EL (cell line): ENCODE measurements at places on chromosomes 5 and 9.

GRCh38 chr9:24738421-24738961, 192.8 kb upstream of the IZUMO3 start:
- DNase-seq, result no peak

DNA sequence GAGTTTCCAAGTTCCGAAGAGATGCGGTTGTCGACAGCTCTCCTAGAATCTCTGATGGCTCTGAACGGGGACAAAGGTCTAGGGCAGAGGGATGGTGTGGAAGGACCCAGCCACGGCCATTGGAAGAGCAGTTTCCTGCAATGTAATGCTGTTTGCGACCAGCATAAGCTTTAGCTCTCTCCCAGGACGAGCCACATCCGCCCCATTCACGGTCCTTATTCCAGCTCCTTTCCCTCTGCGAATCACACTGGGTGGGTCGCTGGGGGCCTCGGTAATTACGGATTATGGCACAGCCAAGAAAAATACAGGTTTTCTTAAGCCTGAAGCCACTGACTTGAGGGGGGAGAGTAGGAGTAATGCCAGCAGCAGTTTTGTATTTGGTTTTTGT, 22.7 kb downstream of the ANXA2R start:
- DNase-seq, result peak; percentile 51

GRCh38 chr9:134488331-134489280, 153.0 kb upstream of the COL5A1 start:
- DNase-seq, result peak; percentile 66

DNA sequence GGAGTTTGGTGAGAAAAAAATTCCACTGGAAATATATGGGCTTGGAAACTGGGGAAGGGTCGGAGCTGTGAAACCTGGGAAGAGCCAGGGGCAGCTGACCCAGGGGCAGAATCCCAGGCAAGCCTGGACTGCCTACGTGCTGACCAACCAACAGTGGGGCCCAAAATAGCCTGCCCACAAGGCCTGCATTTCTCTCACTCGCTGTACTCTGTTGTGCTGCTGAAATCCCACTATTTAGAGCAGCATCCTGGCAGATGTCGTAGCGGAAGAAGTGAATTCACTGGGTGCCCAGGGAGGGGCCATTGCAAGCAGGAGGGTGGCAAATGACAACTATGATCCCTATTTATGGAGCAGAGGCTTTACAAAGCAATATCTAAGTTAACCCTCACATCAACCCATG, 9.5 kb downstream of the GDNF start:
- no peak for DNase-seq

GRCh38 chr9:124375726-124376125, 39.5 kb downstream of the PSMB7 start:
- DNase-seq, result no peak

DNA sequence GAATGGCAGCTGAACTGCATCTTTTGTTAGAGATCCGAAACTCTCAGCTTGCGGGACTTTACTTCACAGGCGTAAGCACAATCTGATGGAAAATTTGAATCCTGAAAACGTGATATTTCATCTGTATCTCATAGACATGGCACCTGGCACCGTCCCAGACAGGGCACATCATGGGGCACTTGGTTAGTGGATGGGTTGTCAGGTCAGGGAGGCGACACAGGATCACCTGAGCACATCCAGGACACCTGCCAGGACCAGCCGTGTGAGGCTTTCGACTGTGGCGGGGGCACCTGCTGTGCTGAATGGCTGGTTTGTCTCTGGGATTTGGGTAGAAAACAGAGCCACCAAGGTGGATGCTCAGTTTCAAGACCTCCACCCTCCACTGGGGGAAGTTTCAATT, 11.3 kb upstream of the ZFP62 start:
- no peak for DNase-seq

GRCh38 chr5:139749242-139749641, 46.4 kb upstream of the PSD2 start:
- DNase-seq, result no peak

DNA sequence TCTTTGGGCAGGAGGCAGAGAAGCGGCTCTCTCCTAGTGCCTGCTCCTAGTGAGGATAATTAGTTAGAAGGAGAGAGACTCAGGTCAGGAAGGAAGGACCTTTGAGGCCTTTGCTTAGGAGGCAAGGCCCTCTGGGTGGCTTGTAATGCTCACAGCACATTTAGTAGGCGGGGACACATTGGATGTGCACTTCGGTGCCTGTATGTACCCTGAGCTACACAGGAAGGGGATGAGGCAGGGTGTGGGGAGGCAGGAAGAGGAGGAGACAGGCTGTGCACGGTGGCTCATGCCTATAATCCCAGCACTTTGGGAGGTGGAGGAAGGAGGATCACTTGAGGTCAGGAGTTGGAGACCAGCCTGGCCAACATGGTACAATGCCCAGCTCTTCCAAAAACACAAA, 7.2 kb upstream of the LCN2 start:
- DNase-seq, result no peak

GRCh38 chr5:120415985-120416384, 48.1 kb upstream of the PRR16 start:
- DNase-seq, result peak; percentile 37

DNA sequence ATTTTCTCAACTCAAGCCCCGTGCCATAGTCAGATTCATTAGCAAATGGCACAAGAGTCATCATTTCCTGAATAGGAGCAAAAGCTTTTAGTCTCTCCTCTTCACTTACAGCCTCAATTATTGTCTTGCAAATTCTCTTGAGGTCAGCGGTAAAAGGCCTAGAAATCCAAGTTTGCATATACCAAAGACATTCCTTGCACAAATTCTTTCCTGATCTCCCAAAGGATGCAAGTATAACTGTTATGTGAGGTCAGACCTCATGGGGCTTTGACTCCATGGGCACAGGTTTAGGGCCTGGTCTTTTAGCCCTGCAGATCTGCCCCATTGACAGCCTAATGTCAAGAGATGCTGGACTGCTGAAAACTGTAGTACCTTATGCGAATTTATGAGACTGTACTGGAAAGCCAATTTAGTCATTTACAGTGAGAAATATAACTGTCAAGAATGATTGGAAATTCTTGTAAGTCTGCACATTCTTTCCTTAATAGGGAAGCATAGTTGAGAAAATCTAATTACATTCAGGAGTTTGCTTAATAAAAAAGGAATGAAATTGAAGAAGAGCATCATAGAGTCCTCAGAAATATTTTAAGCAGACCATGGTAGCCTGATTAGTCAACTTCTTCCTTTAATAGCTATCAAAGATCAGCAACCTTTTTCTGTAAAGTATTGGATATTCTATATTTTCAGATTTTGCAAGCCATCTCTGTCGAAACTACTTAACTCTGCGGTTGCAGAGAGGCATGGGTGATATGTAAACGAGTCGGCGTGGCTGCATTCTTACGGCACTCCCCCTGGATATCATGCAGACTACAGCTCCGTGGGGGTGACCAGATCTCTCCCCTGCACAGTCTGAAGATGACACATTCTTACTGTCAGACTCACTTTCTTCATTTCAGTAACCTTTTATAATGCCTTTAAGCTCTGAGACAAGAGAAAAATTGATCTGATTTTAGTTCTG, 45.2 kb downstream of the GCNT4 start:
- peak; percentile 77 for DNase-seq

DNA sequence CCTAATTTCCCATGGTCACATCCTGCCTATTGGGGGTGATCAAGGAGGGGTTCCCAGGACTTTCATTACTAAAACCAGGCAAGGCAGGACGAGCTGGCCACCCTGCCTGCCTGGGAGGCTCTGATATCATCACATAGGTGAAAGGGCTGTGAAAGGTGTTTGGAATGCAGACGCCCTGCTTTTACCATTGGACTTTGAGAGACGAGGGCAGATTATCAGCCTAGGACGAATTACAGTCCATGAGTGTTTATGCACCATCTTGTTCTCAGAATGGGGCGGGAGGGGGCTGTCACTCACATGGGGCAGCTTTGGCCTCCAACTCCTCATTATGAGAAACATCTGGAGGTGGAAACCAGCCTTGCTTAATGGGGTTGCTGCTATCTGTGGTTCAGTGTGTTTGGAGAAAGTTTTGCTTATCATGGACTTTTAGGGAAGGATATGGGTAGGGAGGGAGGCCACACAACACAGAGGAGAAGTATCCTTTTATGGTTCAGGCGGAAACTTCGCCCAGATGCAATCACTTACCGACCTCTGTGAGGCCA, 69.8 kb upstream of the UBTD2 start:
- no peak for DNase-seq

- DNase-seq, result no peak
Observed at GRCh38 chr9:128243215-128244018, 32.4 kb downstream of the GOLGA2 start.

GRCh38 chr9:2216591-2216990, 201.4 kb downstream of the SMARCA2 start:
- peak; percentile 29 for DNase-seq

DNA sequence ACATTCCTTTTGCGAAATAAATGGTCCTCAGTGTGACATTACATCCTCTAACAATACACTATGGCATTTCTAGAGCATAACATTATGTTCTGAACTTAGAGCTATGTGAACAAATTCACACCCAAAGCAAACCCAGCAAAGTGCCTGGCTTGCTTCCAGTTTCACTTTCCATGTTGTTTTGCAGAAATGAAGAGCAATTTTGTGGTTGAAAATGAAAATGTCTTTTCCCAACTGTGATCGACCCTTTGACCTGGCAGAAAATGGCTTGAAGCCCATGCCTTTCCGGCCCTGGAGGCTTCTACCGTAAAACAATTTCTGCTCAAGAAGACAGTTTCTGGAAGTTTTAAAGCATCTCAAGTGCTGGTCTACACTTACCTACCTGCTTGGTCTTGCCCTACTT, 344.7 kb upstream of the RGMB start:
- DNase-seq, result peak; percentile 89

DNA sequence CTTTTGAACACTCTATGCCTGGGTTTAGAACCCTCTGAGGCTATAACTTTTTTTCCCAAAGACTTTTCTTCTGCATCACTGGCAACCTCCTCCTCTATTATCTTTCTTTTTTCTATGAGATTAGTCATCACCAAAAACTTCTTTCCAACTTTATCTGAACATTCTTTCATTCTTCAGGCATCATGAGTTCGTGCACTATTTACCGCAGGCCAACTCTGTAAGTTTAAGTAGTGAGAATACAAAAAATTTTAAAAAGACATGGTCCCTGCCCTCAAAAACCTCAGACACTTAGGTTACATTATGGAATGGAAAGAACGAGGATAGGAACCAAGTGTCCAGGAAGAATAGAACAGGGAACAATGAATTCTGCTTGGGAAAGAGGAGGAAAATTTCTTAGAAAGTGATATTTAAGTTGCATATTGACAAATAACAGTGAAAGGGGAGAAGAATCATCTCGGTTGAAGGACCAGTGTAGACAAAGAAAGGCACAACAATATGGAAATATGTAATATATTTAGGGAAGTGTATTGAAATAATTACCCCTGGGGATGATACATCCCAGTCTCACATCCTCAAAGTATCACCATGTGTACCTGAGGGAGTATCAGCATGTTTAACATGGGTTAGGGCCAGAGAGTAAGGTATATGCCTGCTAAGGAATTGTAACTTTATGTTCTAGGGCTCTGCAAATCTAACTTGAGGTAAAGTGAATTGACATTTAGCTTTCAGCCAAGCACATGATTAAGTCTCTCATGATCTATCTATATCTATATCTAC, 196.5 kb upstream of the NREP start:
- peak; percentile 93 for DNase-seq

DNA sequence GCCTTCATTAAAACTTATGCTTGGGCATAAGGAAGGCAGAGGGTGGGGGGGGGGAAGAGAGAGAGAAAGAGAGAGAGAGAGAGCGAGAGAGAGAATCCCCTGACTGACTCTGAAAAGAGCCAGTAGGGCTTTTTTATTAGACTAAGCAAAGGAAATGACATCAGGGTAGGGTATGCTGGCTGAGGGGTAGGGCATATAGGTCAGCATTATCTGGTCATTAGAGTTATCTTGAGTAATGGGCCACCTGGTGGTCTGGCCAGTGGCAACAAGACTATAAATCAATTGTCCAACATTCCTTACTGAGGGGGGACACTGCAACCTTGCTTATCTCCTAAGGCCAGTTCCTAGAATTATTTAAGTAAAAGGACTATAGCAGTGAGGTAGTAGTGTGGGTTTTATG, 67.2 kb downstream of the TSSK1B start:
- DNase-seq, result no peak

- no peak for DNase-seq
Observed at GRCh38 chr5:31244921-31245320, 51.4 kb downstream of the CDH6 start.

DNA sequence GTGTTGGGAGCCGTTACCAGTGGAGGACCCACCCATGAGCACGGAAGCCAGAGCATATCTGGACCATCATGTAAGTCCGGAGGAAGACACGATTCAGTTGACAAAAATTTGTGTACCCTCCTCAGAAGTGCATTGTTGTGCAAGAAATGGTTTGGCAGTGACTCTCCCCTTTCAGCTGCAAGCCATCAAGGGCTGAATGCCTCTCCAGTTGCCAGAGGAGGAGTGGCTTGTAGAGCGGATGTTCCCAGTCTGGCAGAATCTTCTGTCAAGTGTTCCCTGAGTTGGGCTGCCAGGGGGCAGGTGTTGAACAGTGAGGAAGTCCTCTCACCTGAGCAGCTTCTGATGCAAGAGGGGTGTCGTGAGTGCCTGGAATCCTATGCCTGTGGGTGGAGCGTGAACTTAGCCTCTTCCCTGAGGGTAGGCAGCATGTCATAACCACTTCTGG, 27.6 kb upstream of the CDKN2AIPNL start:
- DNase-seq, result peak; percentile 96

DNA sequence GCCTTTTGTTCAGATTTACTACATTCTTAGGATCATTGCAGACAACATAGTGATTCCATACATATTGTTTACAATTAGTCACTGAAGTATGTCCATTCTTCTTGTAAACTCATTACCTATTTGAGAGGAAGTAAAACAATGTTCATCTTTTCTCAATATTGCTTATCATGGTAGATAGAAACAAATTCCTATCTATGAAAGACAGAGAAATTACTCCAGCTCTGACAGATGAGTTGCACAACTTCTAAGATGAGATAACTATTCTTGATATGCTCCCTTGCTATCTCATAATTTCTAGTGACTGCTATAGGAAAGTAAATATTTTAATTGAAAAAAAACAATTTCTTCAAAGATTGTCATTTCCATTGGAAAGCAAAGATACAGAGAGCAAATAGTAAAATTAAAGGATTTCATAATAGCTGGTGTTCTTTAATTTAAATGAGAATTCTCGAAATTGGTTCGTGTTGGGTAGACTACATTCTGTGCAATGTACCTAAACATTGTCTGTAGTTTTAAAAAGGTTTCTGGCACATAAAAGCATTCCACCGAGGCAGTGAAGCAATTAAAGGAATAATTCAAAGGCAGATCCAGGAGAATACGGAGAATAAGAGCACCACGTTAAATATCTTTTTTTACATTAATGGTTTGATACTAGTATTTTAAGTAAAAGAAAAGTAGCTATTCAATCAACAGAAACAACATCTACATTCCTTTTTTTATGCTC, 1029.1 kb upstream of the ACO1 start:
- no peak for DNase-seq

- no peak for DNase-seq
Observed at GRCh38 chr9:133589454-133590227, 19.5 kb downstream of the FAM163B start.

- DNase-seq, result no peak
Observed at GRCh38 chr9:129068990-129069861, 11.7 kb upstream of the DOLPP1 start.
